Left colon (tissue), 2 donors: ENCODE measurements at places on chromosomes 4 and X. TPM values are rescaled to one million over a fixed set of nuclear protein-coding genes. Genes with fewer than 3 reads are reported as not detected.
A peak's percentile ranks its signal among the peaks of the same experiment; 100 is the strongest.

DNA sequence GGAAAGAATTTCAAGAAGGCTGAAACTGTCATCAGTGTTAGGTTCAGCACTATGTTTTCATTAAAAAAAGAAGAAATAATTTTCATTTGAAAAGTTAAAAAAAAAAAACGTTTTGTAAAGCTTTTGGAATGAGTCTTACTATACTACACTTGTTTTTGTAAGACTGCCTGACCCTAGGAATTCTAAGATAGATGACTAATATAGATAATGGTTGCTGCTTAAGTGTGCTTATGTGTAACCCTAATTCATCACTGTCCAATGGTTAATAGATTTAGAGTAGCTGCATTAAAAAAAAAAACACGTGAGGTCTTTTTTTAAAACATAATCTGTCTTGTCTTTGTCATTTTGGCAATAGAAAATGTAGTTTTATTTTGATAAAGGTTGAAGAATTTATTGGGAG lies 323.2 kb downstream of the IL1RAPL1 start:
- no peak for DNase-seq

GRCh38 chr4:169024762-169025161 lies 14.7 kb upstream of the CBR4 start:
- no peak for DNase-seq

DNA sequence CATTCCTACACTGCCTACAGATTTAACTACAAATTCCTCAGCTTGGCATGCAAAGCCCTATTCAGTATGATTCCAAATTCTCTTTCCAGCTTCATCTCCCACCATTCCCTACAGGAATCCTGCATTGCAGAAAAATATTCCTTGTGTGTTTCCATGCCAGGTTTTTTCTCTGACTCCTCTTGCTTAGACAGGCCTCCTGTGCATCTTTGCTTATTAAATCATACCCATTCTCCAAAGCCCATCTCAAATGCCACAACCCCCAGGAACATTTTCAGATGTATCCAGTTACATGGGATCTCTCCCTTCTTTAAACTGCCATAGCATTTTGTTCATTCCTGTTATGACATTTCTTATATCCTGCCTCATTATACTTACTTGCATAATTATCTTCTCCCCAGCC lies 106.4 kb upstream of the GRIA3 start:
- no peak for DNase-seq

GRCh38 chrX:9781941-9782340 lies 4.3 kb upstream of the SHROOM2 start:
- DNase-seq: no peak

GRCh38 chrX:13780868-13781427 lies 35.9 kb downstream of the GPM6B start:
- no peak for DNase-seq

DNA sequence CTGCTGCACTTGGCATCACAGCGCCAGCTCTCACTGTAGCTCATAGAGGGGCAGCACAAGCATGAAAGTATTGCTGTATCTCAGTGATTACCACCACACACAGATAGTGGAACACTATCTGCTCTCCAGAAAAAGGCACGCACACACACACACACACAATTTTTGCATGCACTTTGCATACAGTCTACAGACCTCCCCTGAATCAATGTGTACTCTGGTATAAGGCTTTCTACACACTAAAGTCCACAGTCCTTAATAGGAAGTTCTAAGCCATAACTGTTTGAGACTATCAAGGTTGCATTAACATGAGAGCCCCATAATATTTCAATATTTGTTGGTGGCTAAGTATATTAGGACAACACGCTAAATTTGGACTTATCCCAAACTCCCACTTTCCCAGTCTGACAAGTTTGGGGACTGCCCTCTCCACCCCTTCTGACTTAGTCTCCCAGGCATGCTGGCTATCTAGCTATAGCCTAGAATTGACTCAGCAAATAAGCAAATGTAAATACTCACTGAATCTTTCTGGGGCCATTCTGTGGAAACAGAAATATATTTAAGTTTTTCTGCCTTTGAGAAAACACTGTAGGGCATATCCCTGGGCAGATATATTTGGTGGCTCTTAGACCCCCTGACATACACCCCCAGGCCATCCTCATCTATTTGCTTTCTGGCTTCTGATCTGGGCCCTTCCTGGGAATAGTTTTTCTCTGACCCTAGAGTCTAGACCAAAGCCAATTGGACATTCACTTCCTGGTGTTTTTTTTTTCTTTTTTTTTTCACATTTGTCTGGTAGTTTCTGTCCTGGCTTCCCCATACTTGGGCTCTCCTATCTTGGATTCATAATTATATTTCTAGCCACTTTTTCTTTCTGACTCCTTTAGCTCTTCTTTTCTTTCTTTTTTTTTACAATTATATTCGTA lies 36.4 kb upstream of the CT47C1 start:
- DNase-seq: no peak

DNA sequence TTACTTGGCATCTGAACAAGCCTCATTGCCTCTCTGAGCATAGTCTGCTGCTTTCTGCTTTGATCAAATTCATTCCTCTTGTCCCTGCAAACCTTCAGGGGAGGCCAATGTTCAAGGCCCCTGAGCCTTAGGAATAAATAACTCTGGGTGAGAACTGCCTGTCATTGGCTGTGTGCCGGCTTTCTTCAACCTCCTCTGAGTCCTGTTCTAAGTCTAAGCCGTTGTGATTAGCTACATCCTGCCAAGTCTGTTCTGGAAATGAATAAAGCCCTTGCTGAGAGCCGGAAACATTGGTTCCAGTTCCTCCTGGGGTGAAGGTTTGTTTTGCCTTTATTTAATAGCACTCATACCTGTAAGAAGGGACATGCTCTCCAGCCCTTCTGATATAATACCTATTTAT lies 13.8 kb downstream of the RNF4 start:
- DNase-seq: peak; percentile 61

DNA sequence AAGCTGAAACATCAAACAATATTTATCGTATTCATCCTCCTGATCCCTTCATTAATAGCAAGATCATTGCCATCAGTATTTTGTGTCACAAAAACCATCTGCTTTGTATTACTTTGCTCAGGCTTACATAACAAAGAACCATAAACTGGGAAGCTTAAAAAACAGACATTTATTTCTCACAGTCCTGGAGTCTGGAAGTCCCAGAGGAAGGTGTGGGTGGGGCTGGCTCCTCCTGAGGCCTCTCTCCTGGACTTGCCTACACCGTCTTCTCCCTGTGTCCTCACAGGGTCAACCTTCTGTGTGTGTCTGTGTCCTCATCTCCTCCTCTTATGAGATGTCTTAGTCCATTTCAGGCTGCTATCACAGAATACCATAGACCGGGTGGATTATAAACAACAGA lies 61.3 kb upstream of the MXRA5 start:
- DNase-seq: no peak

GRCh38 chrX:24242649-24243175 lies 71.2 kb downstream of the SUPT20HL2 start:
- DNase-seq: peak; percentile 59

DNA sequence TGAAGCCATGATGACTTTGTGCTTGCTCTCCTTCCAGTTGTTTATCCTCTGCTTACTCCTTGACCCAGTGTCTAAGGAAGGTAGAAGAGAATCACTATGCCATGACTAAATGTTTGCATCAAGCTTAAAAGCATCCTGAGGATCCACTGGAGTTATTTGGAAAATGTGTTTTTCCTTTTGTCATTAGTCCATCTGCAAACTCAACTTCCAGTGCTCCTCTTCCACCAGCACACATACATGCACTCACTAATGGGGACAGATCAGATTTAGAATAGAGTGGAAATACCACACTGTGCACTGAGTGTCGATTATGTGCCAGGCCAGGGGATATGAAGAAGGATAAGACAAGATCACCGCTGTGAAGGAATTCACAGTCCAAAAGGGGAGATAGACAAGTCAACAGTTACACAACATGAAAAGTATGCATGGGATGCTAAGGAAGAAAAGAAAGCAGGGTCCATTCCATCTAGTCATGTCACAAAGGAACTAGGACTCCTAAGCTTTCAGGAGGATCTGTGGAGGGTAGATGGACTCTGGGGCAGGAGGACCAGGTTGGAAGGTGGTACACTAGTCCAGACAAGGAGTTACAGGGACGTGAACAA lies 1.9 kb downstream of the OCIAD2 start:
- no peak for DNase-seq

DNA sequence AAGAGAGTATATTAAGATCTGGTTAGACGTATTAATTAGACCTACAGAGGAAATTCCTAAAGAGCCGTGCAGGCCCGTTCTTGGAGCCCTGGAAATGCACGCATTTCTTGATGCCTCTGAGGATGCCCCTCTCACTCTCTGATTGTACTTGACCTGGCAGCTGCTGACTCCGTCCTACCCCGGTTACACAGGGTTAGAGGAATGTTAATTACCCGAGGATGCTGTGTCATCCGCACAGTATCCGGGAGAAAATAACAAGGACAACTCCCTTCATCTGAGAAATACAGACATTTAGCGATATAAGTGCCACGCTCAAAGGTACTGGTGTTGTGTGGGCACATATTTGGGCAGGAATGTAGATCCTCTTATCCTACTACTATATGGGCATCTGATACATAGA lies 404.6 kb upstream of the FAT1 start:
- no peak for DNase-seq

- DNase-seq: no peak
Observed at GRCh38 chr4:22410645-22411247, 105.1 kb downstream of the ADGRA3 start.

Gene AKAP14
- not detected for total RNA-seq

Gene CCNA2
- 3.6 TPM for total RNA-seq

Gene MAGEA10
- not detected for total RNA-seq

Gene GABRB1
- total RNA-seq: 0.36 TPM

Gene RAB41
- not detected for total RNA-seq

Gene OTUD6A
- not detected for total RNA-seq

Gene ZNF711
- total RNA-seq: 1.5 TPM

Gene PABPC1L2B
- not detected for total RNA-seq
